ENCODE measurements at places on chromosomes 3 and 15.
A peak's percentile ranks its signal among the peaks of the same experiment; 100 is the strongest.

DNA sequence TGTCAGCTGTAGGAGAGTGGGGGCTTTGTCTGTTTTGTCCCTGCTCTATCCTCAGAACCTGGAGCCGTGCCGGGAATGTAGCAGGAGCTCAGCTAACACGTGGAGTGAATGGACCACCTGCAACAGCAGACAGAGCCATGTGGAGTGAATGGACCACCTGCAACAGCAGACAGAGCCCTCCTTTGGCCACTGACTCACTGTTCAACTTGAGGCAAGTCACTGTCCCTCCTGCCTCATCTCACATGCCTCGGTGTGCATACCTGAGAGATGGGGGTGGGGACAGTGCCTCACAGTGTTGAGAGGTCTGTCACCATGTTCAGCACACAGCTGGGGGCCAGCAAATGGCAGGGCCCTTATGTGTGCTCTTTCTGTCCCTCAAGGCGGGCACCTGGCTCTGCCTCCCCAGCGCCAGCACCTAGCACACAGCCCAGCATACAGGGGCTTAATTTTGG, 27.9 kb downstream of the FEM1B start:
- DNase-seq: peak; percentile 8

DNA sequence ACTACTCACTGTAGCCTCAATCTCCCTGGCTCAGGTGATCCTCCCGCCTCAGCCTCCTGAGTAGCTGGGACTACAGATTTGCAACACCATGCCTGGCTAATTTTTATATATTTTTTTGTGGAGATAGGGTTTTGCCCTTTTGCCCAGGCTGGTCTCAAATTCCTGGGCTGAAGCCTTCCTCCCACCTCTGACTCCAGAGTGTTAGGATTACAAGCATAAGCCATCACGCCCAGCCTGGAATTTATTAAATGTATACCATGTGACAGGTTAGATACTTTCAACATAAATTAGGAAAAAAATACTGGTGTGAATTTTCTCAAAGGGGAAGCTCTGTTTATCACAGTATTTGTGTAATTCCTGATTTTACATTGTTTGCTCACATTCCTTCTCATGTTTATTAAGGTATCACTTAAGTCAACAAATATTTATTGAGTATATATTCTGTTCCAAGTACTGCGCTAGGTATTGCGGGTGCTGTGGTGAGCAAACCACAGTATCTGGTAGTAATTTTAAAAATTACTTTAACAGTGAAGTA, 24.8 kb downstream of the PPP4R2 start:
- no peak for DNase-seq

- DNase-seq: no peak
Observed at GRCh38 chr15:100330221-100330620, 11.6 kb downstream of the ADAMTS17 start.

DNA sequence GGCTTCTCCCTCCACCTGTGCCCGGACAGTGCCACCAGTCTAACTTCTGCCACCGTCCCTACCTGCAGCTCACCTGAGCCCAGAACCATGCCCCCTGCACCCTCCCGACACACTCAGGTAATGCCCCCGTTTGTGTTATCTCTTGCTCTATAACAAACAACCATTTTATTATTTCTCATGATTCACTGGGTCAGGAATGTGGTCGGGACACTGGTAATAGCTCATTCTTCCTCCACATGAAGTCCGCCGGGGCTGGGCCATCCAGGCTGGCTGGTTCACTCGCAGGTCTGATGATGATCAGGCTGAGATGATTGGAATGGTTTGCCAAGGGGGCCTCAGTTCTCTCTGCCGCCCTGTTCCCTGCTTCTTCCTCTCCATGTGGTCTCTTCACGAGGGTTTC, 20.3 kb upstream of the NR2E3 start:
- DNase-seq: peak; percentile 43

DNA sequence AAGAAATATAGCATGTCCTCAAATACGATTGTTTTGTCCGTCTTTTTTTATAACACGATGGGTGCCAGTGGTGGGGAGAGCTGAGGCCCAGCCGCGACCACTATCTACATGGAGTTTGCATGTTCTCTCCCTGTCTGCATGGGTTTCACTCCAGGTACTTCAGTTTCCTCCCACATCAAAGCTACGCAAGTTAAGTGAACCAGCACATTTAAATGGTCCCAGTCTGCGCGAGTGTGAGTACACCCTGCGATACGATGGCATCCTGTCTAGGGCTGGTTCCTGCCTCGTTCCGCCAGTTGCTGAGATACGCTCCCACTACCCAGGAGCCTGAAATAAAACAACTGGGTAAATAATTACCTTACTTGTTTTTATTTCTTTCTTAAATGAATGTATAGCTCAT, 40.6 kb downstream of the ATP13A3 start:
- no peak for DNase-seq

DNA sequence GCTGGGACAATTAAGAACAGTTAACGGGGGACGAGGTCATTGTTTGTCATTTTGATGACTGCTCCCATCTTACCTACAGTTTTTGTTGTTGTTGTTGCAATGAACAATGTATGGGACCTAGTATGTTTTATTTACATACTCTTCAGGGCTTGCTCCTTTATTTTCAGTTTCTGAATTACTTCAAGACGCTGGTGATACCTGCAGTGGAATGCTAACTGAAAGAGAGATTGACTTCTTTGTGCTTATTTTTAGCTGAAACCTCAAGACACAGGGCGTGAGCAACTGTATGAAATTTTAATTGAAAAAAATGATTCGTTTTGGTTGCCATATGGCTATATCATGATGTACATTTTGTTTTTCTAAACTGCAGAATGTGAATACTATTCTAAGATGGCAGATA, 297.9 kb downstream of the EDEM1 start:
- no peak for DNase-seq

- no peak for DNase-seq
Observed at GRCh38 chr15:94666553-94666952, 435.2 kb downstream of the MCTP2 start.

DNA sequence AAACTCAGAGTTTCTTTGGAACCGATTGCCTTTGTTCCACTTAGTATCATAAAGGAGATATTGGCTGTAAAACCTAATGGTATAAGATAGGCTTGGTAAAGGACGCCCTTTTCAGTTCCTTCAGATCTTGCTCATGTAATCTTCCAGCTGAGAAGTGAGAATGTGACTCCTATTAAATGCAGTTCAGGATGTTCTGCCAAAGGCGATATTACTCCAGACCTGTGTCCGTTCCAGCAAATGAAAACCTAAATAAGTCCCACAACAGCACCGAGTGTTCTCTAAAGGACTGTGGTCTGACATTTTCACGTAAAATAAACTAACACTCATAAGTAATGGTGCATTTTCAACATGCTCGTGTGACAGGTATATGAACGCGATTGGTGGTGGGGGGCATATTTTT, 276.2 kb downstream of the FEZF2 start:
- no peak for DNase-seq

GRCh38 chr3:134348524-134348923, 25.7 kb downstream of the AMOTL2 start:
- DNase-seq: no peak

GRCh38 chr3:186439725-186440124, 77.7 kb upstream of the DGKG start:
- DNase-seq: no peak

GRCh38 chr15:87578776-87579175, 677.8 kb downstream of the NTRK3 start:
- no peak for DNase-seq

DNA sequence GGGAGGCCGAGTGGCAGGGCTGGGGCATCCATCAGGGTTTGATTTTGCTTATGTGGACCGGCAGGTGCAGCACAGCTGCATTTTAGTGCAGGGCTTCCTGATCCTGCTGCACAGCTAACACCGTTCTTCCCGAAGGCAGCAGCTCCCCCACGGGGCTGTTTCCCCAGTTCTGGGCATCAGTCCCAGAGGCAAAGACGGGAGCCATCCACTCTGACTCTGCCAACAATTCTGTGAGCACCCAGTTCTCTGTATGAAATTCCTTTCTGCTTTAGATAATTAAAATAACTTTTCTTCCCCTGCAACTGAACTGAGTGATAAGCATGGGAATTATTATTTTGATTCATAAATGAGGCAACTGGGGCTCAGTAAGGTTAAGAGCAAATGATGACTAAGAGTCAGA, 262.9 kb upstream of the ATP10A start:
- no peak for DNase-seq
